ENCODE measurements at places on chromosomes 12 and 14.

DNA sequence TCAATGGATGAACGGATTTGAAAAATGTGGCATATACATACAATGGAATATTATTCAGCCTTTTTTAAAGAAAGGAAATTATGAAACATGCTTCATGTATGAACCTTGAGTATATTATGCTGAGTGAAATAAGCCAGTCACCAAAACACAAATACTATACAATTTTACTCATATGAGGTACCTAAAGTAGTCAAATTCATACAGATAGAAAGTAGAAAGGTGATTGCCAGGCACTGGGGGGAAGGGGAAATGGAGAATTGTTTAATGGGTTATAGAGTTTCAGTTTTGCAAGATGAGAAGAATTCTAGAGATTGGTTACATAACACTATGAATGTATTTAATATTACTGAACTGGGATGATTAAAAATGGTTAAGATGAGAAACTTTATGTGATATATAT lies 171.4 kb downstream of the TMTC3 start:
- no peak for DNase-seq

DNA sequence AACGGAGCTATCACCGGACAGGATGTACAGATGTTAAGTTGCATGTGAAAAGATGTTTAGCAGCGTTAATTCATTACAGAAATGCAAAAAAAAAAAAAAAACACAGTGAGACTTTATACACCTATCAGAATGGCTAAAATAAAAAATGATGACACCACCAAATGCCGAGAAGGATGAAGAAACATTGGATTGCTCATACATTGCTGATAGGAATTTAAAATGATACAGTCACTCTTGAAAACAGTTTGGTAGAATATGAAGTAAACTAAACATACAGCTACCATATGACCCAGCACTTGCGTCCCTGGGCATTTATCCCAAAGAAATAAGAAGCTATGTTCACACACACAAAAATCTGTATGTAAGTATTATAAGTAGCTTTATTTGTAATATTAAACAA lies 574.1 kb downstream of the SLC16A7 start:
- no peak for DNase-seq

DNA sequence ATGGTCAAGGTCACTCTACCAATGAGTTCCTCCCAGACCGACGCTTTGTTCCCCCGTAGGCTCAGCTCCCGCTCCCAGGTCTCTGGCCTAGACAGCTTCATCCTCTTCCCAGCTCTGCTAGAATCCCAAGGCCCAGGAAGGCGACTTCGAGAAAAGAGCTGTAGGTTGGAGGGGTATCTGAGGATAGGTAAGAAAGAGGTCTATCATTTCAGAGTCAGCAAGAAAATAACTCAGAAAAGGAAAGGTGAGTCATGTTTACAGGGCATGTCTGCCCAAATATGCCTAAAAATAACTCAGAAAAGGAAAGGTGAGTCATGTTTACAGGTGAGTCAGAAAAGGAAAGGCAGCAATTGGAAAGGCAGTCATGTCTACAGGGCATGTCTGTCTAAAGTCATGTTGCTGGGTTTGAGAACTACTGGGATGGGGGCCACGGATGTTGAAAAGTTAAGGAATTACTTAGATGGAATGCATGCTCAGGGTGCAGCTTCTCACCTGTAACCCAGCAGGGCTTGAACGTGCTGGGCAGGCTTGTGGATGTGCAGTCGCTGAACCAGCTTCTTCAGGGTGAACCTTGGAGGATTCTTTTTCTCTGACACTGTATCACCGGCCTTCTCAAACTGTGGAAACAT lies 12.2 kb downstream of the TEP1 start:
- no peak for DNase-seq

GRCh38 chr12:7483343-7483742 lies 20.2 kb downstream of the CD163 start:
- no peak for DNase-seq

GRCh38 chr12:11040162-11040561 lies 9.0 kb upstream of the TAS2R31 start:
- DNase-seq: no peak

GRCh38 chr12:51132693-51133092 lies 40.2 kb downstream of the TFCP2 start:
- no peak for DNase-seq

- DNase-seq: no peak
These were observed 379.9 kb downstream of the AEBP2 start for GRCh38 chr12:19819231-19819630.

DNA sequence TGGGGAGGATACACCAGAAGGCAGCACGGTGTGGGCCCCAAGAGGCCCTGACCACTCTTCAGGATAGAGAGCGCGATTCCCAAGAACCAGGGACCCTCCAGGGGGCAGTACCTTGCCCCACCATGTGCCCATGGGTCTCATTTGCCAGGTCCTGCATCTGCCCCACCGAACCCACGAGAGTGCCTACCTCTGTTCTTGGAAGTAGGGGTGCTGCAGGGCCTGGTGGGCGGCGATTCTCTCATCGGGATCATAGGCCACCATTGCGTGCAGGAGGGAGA lies 72.7 kb downstream of the MOK start:
- DNase-seq: no peak

- DNase-seq: no peak
These were observed 235 bp downstream of the RAB2B start for GRCh38 chr14:21476523-21476924.

- no peak for DNase-seq
These were observed 509 bp downstream of the PLEKHG6 start for GRCh38 chr12:6310771-6311610.

- DNase-seq: no peak
These were observed 10.2 kb upstream of the GPX2 start for GRCh38 chr14:64952598-64953309.

DNA sequence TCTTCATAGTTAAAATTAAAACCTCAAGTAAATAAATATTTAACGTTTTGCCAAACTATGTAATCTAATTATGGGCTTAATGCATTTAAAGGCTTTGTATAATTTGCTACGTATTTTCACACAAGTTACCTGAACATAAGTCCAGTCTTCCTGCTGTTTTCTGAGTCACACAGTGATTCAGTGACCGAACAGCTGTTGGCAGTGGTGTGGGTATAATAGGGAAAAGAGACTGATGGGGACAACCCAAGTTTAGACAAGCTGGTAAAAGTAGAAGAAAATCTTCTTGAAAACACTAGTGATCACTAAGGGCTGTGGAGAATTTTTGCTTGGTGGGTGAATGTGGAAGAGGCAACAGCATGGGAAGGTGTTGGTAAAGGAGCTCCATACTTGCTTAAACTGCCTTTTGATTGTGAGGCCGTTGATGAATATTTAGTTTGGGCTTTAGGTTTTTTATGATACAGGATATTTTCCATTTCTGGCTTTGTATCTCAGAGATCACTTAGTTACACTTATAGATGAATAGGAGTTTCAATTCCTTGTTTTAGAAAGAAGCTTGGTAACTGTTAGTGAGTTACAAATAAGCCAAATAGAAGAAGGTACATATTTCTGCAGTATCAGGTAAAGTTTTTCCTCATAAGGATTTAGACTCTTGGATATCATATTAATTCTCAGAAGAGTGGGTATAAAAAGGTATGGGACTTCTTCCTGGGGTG lies 23.9 kb downstream of the LRRK2 start:
- no peak for DNase-seq

GRCh38 chr14:65373671-65374039 lies 38.9 kb upstream of the FUT8 start:
- DNase-seq: peak; percentile 16

DNA sequence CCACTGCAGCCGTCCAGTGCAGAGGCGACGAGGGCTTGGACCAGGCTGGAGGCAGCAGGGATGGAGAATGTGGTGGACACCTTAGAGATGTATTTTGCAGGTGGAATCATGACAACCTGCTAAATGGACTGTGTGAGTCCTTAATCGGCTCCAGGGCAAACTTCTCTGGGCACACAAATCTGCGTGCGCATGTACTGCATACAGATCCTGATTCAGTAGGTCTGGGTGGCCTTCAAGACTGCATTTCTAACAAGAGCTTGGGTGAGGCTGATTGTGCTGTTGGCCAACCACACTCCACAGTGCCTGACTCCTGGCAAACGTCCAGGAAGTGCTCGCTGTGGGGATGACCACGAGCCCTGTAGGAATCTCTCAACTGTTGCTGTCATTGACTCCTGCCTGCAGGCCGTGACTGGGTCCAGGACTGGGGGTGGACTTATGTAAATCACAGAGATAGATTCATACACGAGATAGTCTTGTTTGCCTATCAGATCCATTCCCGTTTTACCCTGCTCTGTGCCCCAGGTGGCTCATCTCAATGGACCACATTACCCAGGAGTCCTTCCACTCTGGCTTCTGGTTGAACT lies 27.2 kb downstream of the JDP2 start:
- no peak for DNase-seq

DNA sequence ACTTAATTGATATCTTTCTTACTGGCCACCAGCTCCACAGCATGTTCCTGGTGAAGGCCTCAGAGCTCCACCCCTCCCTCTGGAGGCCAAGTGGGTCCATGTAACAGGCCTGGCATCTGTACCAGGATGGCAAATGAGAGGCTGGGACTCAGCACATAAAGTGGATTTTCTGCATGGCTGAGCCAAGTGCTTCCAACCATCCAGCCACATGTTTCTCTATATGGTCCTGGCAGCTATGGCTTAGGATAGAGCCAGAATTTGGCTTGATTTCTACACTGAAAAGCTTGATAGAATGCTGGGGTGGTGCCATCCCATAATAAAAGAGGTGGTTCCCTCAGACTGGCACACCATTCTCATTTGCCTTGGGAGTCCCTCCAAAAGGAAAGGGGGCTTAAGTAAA lies 94.1 kb downstream of the PAX9 start:
- peak; percentile 89 for DNase-seq

DNA sequence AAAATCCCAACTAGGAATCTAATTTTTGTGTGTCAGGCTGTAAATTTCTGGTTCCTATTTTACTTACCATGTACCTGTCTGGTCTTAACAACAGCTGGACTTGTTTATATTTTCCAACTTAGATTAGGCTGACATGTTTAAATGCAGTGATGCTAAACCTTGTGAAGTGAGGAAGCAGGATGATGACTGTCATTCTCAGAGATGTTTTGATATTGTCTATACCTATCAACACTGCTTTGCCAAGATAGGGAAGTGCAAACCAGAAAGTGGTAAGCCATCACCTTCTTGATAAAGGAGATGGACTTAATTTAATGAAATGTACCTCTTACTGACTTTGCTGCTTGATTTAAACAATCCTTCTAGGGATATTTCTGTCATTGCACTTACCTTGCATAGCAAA lies 2.1 kb downstream of the BICD1 start:
- DNase-seq: peak; percentile 26

DNA sequence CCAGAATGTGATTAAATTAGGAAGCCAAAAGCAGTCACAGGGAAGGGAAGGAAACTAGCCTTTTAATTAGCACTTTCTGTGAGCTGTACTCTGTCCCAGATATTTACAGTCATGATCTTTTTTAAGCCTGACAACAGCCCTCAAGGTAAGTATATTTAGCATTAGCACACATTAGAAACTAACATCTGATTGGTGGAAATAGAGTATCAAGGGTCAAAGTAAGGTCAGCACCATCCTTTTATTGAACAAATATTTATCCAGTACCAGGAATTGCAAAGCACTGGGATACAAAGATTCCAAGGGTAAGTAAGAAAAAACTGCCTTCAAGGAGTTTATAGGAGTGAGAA lies 28.2 kb downstream of the RPGRIP1 start:
- no peak for DNase-seq

Measured in NCI-H524 (cell line).